ENCODE measurements at places on chromosomes 3 and 15.

- DNase-seq, result no peak
These were observed 320.0 kb upstream of the PPP2R3A start for GRCh38 chr3:135645541-135645940.

- no peak for DNase-seq
These were observed 27.9 kb upstream of the SLC6A1 start for GRCh38 chr3:10964537-10965167.

DNA sequence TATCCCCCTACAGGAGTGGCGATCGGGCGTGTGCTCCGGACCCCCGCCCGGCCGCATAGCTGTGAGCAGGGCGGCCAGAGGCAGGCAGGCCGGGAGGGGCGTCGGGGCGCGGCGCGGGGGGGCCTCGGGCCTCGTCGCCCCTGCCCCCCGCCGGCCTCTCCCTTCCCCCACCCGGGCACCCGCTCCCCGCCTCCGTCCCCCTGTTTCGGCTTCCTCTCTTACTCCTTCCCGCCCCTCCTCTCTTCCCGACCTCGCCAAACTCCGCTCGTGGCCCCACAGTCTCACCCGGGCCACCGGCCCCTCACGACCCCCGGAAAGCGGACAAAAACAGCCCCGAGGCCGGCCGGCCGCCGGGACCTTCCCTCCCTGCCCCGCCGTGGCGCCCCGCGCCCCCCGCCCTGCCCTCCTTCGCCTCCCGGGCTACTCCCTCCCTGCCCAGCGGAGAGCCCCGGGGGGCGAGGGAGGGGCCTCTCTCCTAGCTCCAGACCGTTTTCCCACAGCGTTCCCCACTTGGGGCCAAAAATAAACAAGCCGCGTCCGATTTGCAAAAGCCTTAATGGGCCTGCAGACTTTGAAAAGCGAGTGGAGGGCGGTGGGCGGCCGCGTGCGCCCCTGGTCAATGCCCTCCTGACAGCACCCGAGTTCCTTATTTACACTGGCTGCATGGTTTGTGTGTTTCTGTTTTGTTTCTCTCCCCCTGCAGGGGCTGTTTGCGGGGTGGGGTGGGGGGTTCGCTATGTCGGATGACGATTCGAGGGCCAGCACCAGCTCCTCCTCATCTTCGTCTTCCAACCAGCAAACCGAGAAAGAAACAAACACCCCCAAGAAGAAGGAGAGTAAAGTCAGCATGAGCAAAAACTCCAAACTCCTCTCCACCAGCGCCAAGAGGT lies 1.0 kb downstream of the UBE2E1 start:
- DNase-seq, result no peak

GRCh38 chr15:48131324-48131723 lies 10.5 kb downstream of the SLC24A5 start:
- DNase-seq, result no peak

GRCh38 chr15:66078196-66078928 lies 175.2 kb downstream of the MEGF11 start:
- DNase-seq, result no peak

- DNase-seq, result no peak
These were observed 40.2 kb upstream of the TF start for GRCh38 chr3:133706033-133706432.

- DNase-seq, result no peak
These were observed 32.9 kb downstream of the SNTN start for GRCh38 chr3:63685340-63685739.

- no peak for DNase-seq
These were observed 11.0 kb downstream of the NDUFB5 start for GRCh38 chr3:179615458-179616173.

GRCh38 chr3:65473736-65474135 lies 565.0 kb downstream of the MAGI1 start:
- no peak for DNase-seq

DNA sequence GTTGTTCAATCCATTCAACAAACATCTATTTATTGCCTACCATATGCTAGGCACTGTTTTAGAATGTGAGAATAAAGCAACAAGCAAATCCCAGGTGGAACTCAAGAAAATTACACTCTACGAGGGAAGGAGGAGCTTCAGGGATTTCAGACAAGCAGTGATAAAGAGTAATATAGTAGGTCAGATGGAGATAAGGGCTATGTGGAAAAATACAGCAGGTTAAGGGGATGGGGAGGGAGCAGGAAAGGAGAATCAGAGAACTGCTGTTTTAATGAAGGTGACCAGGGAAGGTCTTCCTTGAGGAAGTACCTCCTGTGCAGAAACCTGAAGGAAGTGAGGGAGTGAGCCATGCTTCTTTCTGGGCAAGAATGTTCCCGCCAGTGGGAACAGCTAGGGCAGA lies 47.2 kb upstream of the NEO1 start:
- DNase-seq, result no peak

DNA sequence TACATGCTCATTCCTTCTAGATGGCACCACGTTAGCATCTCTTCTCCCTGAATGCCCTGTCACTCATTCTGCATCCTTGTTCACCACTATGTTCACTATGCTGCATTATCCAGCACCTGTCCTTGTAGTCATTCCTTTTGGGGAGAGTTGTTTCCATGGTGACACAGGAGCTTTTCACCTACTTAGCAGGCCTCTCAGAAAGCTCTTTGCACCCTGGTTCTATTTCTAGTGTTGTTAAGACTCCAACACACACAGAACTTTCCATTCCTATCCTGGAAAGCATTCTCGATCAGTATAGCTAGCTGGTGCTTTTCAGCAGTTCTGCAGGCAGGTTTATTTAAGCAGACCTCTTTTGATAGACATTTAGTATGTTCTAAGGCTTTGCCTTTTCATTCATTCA lies 6.7 kb upstream of the RPL14 start:
- DNase-seq, result no peak

DNA sequence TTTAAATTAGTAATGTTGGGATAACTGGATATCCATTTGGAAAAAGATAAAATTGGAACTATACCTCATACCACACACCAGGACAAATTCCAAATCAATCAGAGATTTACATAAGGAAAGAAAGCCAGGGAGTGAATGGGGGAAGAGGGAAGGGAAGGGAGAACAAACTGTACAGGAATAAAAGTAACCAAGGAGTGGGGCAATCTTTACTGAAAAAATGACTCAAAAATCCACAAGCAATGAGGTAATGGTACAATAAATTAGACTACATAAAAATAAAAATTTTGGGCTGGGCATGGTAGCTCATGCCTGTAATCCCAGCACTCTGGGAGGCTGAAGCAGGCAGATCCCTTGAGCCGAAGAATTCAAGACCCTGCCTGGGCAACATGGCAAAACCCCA lies 82.6 kb downstream of the MLH1 start:
- no peak for DNase-seq

DNA sequence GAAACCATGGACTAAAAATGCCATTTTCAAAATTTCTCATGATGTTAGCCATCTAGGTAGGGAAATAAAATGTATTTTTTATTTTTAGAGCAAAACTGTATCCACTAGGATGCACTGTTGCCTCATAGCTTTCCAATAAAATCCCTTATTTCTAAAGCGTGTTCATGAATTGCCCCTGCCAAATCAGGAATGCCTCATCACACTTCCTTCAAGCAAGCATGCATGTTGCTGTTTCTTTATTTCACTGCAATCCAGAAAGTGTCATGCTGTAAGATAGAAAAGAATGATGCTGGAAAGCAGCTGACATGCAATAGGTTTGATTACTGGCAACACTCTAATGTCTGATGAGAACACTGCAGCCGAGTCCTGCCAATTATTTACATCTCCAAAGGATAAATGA lies 239.5 kb downstream of the CHL1 start:
- DNase-seq, result no peak

GRCh38 chr3:189277711-189278110 lies 105.9 kb downstream of the TPRG1 start:
- DNase-seq, result no peak

GRCh38 chr3:65328148-65328547 lies 640.3 kb upstream of the ADAMTS9 start:
- no peak for DNase-seq

- DNase-seq, result no peak
These were observed 29.6 kb downstream of the CPOX start for GRCh38 chr3:98563661-98564281.

GRCh38 chr3:101995371-101996046 lies 146.2 kb downstream of the NFKBIZ start:
- DNase-seq, result no peak

- DNase-seq, result no peak
These were observed 430.2 kb downstream of the LPP start for GRCh38 chr3:188584162-188584529.

GRCh38 chr15:70439304-70439877 lies 324.0 kb downstream of the UACA start:
- DNase-seq, result no peak

- DNase-seq, result no peak
These were observed 22.1 kb downstream of the AMOTL2 start for GRCh38 chr3:134352031-134352671.

GRCh38 chr3:9779075-9779593 lies 9.4 kb upstream of the CAMK1 start:
- no peak for DNase-seq

DNA sequence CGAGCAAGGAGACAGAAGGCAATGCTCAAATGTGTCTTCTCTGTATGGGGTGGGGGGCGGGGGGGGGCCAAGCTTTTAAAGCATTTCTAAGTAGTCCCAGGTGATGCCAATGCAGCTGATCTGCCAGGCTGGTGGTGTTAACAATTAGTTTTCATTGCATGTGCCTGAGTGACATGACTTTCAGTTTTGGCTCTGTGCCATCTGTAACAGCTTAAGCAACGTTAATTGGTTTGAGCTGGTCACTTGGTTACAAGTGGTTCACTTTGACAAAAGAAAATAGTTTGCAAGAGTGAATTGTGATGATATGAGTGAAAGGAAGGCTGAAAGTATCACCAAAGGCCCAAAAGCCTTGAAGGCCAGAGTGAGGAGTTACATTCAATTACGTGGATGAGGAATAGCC lies 26.4 kb upstream of the LRIG1 start:
- DNase-seq, result no peak

DNA sequence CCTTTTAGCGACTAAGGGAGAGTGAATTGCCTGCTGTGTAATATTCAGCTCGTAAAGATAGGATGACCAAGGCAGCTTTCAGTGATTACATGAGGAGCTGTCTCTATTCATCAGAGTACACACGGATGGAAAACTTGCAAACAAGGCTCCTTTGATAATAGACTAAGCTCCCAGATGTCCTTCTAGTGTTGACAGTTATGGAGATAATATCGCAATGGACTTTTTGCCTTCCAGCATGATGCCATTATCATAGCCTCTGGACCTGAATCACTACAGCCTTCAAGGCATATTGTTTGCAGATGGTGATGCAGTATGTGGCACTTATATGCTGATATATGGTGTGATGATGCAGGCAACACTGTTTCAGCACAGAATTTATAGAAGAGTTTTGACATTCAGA lies 93.9 kb downstream of the ECT2 start:
- DNase-seq, result no peak

- DNase-seq, result no peak
These were observed at the start of gene CPLX3 for GRCh38 chr15:74826364-74826819. Gene CPLX3, plus strand, starts transcription at chr15:74826627. Its CDS starts 77 bp downstream, at chr15:74826704.

DNA sequence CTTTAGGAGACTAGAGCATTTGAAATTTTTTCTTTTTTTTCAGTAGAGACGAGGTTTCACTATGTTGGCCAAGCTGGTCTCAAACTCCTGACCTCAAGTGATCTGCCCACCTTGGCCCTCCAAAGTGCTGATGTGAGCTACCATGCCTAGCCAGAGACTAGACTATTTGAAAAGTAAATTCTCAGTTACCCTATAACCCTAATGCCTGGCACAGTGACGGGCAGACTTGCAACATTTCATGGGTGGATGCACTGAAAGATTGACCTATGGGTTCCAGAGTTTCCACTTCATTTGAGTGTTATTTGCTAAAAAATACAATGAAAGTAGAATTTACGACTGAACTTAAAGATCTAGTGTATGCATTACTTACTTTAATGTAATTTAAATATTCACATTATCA lies 45.7 kb upstream of the LIPC start:
- no peak for DNase-seq

GRCh38 chr3:11367143-11367693 lies 95.0 kb downstream of the ATG7 start:
- no peak for DNase-seq

GRCh38 chr3:174251681-174252080 lies 607.5 kb upstream of the NAALADL2 start:
- DNase-seq, result no peak

- DNase-seq, result no peak
These were observed 36.0 kb upstream of the TIMP4 start for GRCh38 chr3:12194669-12195161.

- no peak for DNase-seq
These were observed 15.3 kb downstream of the H1-8 start for GRCh38 chr3:129558081-129558771.

DNA sequence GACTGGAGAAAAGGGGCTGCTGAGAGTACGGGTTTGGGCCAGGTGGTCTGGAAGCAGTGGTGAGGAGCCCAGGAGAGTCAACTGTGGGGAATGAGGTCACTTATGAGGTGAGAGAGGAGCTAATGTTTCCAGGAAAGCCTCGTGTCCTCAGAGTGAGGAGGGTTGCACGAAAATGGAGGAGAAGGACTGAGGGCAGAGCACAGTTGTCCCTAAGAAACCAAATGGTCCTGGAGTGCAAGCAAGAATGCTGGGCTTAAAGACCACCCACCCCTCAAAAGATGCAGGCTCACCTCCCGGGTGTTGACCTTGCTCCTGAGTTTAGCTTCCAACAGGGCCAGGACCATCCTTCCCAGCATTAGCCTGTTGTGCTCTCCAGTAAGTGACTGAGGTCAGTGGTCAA lies 133.2 kb downstream of the PDE8A start:
- no peak for DNase-seq

GRCh38 chr15:46301291-46301690 lies 666.5 kb downstream of the SQOR start:
- DNase-seq, result no peak

GRCh38 chr3:187210091-187210490 lies 12.8 kb downstream of the RTP1 start:
- no peak for DNase-seq

GRCh38 chr3:189158034-189158433 lies 13.7 kb upstream of the TPRG1 start:
- no peak for DNase-seq

DNA sequence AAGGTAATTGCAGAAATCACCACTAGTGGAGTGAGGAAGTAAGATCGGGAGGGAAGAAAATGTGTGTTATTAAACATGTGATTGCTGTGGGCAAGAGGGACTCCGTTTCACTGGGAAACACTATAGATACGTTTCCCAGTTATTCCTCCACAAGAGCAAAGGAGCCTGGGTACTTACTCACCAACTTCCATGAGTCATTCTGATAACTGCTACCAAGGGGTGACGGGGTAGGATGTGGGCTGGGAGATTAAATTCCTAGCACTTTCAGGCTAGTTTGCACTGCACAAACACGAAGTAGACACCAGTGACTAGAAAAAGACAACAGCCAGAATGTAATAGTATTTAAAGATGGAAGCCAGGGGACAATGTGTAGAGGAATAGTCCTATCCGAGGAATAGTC lies 812.9 kb upstream of the CFAP20DC start:
- no peak for DNase-seq

- DNase-seq, result no peak
These were observed 13.7 kb downstream of the FLNB start for GRCh38 chr3:58021962-58022361.

DNA sequence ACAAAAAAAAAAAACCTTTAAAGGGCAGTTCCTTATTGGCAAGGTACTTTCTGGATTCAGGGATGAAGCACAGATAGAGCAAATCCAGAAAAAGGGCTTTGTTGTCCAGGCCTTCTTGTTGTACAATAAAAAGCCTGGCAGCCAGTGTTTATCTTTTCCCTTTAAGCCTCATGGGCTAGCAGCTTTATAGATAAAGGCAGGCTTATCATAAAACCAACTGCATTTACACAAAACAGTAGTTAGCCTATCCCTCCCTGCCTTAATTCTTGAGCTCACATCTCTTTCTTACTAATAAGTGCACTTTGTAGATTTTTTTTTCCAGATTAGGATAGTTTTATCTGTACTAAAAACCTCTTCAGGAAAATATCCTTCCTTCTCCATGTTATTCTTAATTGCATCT lies 662.8 kb upstream of the CCDC54 start:
- DNase-seq, result no peak

Data from stimulated activated CD8-positive, alpha-beta memory T cell treated with anti-CD3 and anti-CD28 coated beads, Interleukin-15, amount 100 ng/mL, for 24 hours (primary cell).